Large intestine (tissue), 12 donors: ENCODE measurements at places on chromosomes 5 and 9. TPM values are rescaled to one million over a fixed set of nuclear protein-coding genes. Genes with fewer than 3 reads are reported as not detected.

EPB41L4B gene
- 35.5 TPM for polyA plus RNA-seq

ARPC5L gene
- polyA plus RNA-seq: 44.4 TPM

LCP2 gene
- 15.6 TPM for polyA plus RNA-seq

FSTL4 gene
- polyA plus RNA-seq: 1.4 TPM

CAMK4 gene
- 10.9 TPM for polyA plus RNA-seq

OR1Q1 gene
- not detected for polyA plus RNA-seq

TAF11L5 gene
- not detected for polyA plus RNA-seq

FRMPD1 gene
- polyA plus RNA-seq: 0.61 TPM

DNA sequence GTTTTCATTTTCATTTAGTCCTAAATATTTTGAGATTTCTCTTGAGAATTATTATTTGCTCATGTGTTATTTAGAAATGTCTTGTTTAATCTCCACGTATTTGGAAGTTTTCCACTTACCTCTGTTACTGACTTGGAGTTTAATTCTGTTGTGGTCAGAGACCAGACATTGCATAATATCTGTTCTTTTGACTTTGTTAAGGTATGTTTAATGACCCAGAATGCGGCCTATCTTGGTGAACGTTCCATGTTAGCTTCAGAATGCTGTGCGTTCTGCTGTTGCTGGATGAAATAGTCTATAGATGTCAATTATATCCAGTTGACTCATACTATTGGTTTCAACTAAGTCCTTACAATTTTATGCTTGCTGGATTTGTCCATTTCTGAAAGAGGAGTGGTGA, 325.3 kb upstream of the TARS1 start:
- DNase-seq: no peak

GRCh38 chr5:139155333-139155732, 42.8 kb downstream of the SIL1 start:
- DNase-seq: no peak

- DNase-seq: no peak
These were observed 191.5 kb upstream of the CLINT1 start for GRCh38 chr5:158050421-158050820.

GRCh38 chr5:1030801-1031271, 22.2 kb downstream of the NKD2 start:
- DNase-seq: no peak

DNA sequence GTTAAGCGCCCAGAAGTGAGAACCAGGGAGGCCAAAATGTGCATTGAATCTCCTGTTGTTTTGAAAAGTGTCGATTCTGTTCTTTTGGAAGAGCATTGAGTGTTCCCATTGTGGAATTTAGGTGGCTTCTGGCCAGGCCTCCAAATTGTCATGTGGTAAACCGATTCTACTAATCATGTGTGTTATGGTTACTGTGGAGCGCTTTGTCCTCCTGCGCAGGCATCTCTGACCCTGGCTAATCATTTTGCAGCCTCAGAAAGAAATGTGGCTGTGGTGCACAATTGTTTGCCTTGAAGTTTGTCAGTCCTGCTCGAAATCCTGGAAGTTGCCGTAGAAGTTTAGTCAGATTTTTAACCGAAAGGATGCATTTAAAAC, 121.3 kb downstream of the RASGRF2 start:
- DNase-seq: no peak

GRCh38 chr5:44769200-44769876, 39.4 kb upstream of the MRPS30 start:
- DNase-seq: no peak

GRCh38 chr5:56440871-56441740, 208.0 kb upstream of the ANKRD55 start:
- peak; percentile 77 for DNase-seq

- no peak for DNase-seq
These were observed 193.3 kb downstream of the TMEM38B start for GRCh38 chr9:105887679-105888078.

DNA sequence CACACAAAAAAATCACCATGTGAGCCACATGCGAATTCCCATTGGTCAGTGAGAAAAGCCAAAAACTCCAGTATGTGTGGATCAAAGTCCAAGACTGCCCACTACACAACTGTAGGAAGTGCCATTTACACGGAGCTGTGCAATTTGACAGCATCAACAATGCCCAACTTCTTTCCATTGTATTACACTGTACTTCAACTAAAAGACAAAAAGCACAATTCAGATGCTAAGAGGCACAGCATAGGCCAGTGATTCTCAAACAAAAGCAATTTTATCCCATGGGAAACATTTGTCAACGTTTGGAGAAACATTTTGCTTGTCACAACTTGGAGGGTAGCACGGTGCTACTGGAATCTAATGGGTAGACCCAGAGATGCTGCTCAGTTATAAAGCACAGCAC, 39.8 kb downstream of the IARS1 start:
- DNase-seq: no peak

DNA sequence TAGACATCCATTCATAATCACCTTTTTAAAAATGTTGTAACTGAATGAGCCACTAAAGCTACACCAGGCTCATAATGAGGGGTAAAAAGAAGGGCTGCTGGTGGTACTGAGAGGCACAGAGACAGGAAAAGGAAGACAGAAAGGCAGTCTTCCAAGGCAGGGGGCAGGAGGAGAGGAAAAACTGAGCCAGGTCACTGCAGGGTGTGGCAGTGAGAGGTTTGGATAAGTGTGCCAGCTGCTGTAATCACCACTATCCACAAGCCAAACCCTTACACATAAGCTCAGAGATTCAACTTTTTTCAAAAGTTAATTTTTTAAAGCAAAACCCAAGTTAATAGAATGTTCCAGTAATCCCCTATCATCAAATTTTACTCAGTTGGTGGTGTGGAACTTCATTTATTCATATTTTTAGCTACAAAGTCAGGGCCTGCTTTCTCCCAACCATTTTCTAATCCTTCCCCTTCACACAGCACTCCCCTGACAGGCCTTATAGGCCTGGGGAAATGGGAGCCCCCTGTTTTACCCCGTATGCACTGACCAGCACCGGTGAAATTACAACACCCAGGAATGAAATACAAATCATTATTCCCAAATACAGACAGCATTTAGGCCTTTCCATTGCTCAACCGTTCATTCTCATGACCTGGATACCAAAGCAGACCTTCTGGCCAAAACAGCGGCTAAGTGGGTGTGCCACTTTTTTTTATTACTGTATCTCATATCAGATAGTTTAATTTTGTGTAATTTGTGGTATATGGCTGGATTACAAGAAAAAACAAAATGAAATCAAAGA, 76.3 kb downstream of the EFNA5 start:
- DNase-seq: no peak

DNA sequence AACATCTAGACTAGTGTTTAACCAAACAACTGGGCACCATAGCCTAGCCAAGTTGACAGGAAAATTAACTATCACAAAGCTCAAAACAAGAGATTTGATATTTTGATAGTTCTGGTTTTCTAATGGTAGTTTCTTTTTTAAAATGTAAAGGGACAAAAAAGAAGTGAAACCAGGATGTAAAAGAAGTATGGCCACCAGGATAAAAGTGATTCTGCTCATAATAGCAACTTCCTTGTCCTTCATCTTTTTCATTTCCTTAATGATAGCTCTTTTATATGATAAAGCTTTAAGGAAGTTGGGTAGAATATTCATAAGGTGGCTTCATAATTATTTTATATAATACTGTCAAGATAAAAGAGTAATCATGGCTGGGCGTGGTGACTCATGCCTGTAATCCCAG, 139.1 kb downstream of the BASP1 start:
- no peak for DNase-seq

DNA sequence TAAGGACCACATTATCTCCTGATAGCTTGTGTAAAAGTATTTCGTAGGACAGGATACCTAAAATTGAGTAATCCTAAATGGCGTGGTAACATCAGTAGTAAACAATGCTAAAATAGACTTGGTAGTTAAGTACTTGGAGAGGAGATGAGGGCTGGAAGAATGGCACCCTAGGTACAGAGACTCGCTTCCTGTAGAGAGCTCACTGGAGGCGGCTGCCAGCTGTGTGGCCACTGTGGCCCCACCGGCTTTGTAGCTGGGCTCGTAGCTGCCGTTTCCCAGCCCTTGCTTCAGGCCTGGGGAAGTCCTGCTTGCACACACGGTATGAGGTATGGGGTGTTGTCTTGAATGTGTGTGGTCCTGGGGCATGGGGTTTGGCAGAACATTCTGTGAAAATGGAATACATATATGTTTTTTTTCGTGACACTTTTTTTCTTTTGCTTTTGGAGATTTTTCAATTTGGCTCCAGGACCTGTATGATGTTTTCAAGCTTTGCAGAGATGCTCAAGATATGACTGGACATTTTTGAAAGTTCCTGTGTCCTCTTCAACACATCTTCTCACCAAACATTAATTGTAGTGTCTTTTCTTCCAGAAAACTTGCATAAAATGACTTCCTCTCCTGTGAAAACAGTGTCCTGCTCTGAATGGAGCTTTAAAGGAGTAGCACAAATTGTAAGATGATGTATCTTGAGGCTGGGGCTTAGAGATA, 58.0 kb downstream of the RCL1 start:
- no peak for DNase-seq

GRCh38 chr5:84381502-84382362, 2.9 kb downstream of the EDIL3 start:
- no peak for DNase-seq

GRCh38 chr9:134890155-134890495, 9.5 kb downstream of the FCN2 start:
- DNase-seq: no peak

DNA sequence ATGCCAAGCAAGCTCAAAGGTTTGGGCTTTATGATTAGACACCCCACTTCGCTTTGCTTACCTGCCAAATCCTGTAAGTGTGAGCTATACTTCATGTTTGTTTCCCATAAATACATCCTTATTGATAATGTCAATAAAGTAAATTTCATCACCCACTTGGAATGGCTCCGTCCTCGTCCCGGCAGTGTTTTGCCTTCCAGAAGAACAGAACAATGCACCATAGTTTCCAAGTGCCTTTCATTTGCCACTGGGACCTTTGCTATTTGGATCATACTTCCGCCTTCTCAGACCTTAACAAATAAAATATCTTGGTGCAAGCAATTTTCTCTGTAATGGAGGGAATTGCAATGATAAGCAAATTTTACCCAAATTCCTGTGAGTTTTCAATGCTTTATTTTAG, 229.3 kb downstream of the PIK3R1 start:
- no peak for DNase-seq

GRCh38 chr5:150021491-150022157, 21.1 kb downstream of the HMGXB3 start:
- no peak for DNase-seq

GRCh38 chr9:38182321-38182720, 113.3 kb upstream of the SHB start:
- no peak for DNase-seq

DNA sequence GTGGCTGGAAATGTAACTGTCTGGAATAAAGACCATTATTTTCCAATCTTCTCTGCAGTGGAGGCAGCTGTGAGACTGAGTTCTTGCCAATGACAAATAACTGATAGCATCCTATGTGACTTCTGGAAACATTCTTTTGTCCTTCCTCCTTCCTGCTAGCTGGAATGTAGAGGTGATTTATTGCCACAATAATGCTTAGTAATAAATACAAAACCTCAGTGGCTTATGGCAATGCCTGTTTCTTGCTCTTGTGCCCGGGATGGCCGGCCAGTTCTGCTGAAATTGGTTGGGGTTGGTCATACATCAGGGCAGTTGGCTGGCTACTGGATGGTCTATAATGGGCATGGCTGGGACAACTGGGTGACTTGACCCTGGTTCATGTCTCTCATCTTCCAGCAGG, 12.2 kb upstream of the TEX48 start:
- no peak for DNase-seq

- DNase-seq: no peak
These were observed 1.6 kb downstream of the SREK1 start for GRCh38 chr5:66145737-66146136.

- no peak for DNase-seq
These were observed 266.1 kb downstream of the NTRK2 start for GRCh38 chr9:84935528-84936117.
